H7 (cell line): ENCODE measurements at places on chromosomes 7 and 10. TPM values are rescaled to one million over a fixed set of nuclear protein-coding genes. Genes with fewer than 3 reads are reported as not detected.

Gene OPN4
- total RNA-seq, result not detected in 2 replicates

Gene IGF2BP3
- 75.6 and 108 TPM in 2 replicates for total RNA-seq

Gene HOXA13
- not detected in 2 replicates for total RNA-seq

Gene SNX10
- 16.2 and 17.6 TPM in 2 replicates for total RNA-seq

Gene PLAC9
- total RNA-seq, result 4.9 and 5.1 TPM in 2 replicates

Gene OIT3
- total RNA-seq, result 0.10 TPM in 1 of 2 replicates, not detected in the other

Gene MRPS33
- 51.0 and 61.0 TPM in 2 replicates for total RNA-seq

Gene SPOCK2
- 1.3 TPM in 2 replicates for total RNA-seq

Gene SUN3
- not detected in 2 replicates for total RNA-seq
